ENCODE measurements at places on chromosomes 1 and 21.

GRCh38 chr1:221337106-221337505, 404.8 kb downstream of the DUSP10 start:
- H3K36me3 ChIP-seq: no peaks in the 10 kb centered on the region
- no peaks in the 10 kb centered on the region for H3K27me3 ChIP-seq
- DNase-seq: no peak
- no peak overlapping the region for H3K4me3 ChIP-seq

- no peak overlapping the region for H3K27ac ChIP-seq
- no peak overlapping the region for H3K4me3 ChIP-seq
- H3K27me3 ChIP-seq: no peaks in the 10 kb centered on the region
Observed at GRCh38 chr1:233389169-233389568, 61.6 kb downstream of the MAP3K21 start.

GRCh38 chr1:15153184-15153841, at the start of gene TMEM51:
Gene TMEM51 (plus strand): TSS chr1:15153747. CDS start chr1:15215088, 61,341 bp downstream.
- H3K27me3 ChIP-seq: no peaks in the 10 kb centered on the region
- peaks cover 48% of the 10 kb centered on the region for H3K4me1 ChIP-seq
- peak; percentile 91 for DNase-seq
- peak within 1 kb of the TSS; percentile 87 for H3K4me3 ChIP-seq

GRCh38 chr1:217270101-217270500, 360.8 kb downstream of the GPATCH2 start:
- H3K36me3 ChIP-seq: no peaks in the 10 kb centered on the region
- DNase-seq: no peak
- H3K4me3 ChIP-seq: no peak overlapping the region
- H3K27ac ChIP-seq: no peak overlapping the region

DNA sequence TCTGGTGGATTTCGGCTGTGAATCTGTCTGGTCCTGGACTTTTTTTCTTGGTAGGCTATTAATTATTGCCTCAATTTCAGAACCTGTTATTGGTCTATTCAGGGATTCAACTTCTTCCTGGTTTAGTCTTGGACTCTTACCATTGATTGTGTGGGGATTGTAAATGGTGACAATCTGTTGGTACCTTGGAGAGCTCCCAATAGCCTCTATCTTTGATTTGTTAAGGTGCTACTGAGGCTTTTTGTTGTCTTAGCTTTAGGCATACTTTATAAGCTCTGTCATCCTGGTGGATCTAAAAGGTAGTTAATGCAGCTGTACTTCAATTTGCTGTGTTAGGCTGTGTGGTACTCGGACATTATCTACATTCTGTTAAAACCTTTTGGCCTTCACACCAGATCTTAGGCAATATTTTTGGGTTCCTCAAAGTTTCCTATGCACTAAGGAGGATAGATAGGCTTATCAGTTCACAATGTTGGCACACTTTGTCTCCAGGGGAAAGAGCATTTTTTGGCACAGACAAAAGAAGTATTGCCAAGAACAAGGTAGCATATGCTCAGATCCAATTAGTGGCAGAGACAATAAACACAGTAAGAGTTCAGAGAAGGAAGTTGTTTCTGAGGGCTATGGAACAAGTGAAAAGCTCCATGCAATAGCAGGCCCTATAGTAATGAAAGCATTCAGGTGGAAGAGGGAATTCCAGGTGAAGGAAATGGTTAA, 230.4 kb downstream of the PDE4B start:
- H3K4me3 ChIP-seq: no peak overlapping the region
- no peaks in the 10 kb centered on the region for H3K36me3 ChIP-seq
- H3K27ac ChIP-seq: no peak overlapping the region
- no peak for DNase-seq

DNA sequence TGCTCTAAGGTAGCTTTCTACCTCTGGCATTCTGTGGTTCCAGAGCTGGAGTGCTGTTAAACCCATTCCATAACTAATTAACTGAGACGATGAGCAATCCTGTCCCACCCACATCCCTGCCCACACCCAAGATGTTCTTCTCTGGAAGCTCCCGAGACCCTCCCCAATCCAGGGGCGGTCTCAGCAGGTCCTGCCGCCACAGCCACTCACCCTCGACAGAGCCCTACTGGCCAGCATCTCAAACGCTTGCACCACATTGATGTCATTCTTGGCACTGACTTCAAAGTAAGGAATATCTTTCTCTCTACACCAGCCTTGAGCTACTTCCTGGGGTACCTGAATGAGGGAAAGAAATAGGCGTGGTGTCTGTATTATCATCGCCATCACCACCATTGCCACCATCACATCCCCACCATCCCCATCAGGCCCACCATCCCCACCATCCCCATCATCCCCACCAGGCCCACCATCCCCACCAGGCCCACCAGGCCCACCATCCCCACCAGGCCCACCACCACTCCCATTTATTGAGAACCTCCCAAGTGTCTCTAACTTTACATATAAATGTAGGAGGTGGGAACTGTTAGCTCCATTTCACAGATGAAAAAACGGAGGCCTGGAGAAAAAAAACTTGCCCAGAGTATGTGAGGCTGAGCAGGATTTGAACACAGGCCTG, 17.7 kb downstream of the RAB7B start:
- peaks cover 3% of the 10 kb centered on the region for H3K27me3 ChIP-seq
- H3K4me3 ChIP-seq: no peak overlapping the region
- no peaks in the 10 kb centered on the region for H3K36me3 ChIP-seq
- no peak overlapping the region for H3K27ac ChIP-seq
- no peaks in the 10 kb centered on the region for H3K4me1 ChIP-seq
- no peak for DNase-seq

GRCh38 chr1:203828002-203828401, 32.6 kb downstream of the ZBED6 start:
- H3K27me3 ChIP-seq: no peaks in the 10 kb centered on the region
- DNase-seq: no peak
- no peak overlapping the region for H3K4me3 ChIP-seq
- H3K27ac ChIP-seq: no peak overlapping the region

GRCh38 chr1:206713910-206714312, 29.2 kb downstream of the MAPKAPK2 start:
- H3K4me3 ChIP-seq: no peak overlapping the region
- H3K4me1 ChIP-seq: peaks cover 45% of the 10 kb centered on the region
- no peak for DNase-seq
- no peaks in the 10 kb centered on the region for H3K36me3 ChIP-seq
- H3K27me3 ChIP-seq: no peaks in the 10 kb centered on the region

- no peak overlapping the region for H3K27ac ChIP-seq
- H3K4me3 ChIP-seq: no peak overlapping the region
- H3K36me3 ChIP-seq: no peaks in the 10 kb centered on the region
- H3K27me3 ChIP-seq: no peaks in the 10 kb centered on the region
- H3K4me1 ChIP-seq: no peaks in the 10 kb centered on the region
Observed at GRCh38 chr1:210464519-210465039, 135.9 kb downstream of the HHAT start.

GRCh38 chr1:160657250-160657781, 10.5 kb upstream of the SLAMF1 start:
- peaks cover 36% of the 10 kb centered on the region for H3K4me1 ChIP-seq
- H3K27ac ChIP-seq: peak overlapping the region; percentile 28
- DNase-seq: no peak

- H3K4me3 ChIP-seq: no peak overlapping the region
- H3K4me1 ChIP-seq: peaks cover 13% of the 10 kb centered on the region
- DNase-seq: no peak
- H3K27ac ChIP-seq: no peak overlapping the region
Observed at GRCh38 chr1:8218351-8219092, 99.4 kb upstream of the SLC45A1 start.

- no peaks in the 10 kb centered on the region for H3K36me3 ChIP-seq
- no peaks in the 10 kb centered on the region for H3K27me3 ChIP-seq
Observed at GRCh38 chr1:118815909-118816308, 172.2 kb downstream of the TBX15 start.

- H3K27me3 ChIP-seq: no peaks in the 10 kb centered on the region
- H3K27ac ChIP-seq: no peak overlapping the region
- no peak overlapping the region for H3K4me3 ChIP-seq
Observed at GRCh38 chr1:57796616-57797015, 372.8 kb upstream of the DAB1 start.

- no peaks in the 10 kb centered on the region for H3K4me1 ChIP-seq
- no peak overlapping the region for H3K27ac ChIP-seq
- H3K27me3 ChIP-seq: peaks cover 14% of the 10 kb centered on the region
- DNase-seq: no peak
- H3K4me3 ChIP-seq: no peak overlapping the region
Observed at GRCh38 chr1:201350884-201351283, 26.6 kb downstream of the TNNT2 start.

DNA sequence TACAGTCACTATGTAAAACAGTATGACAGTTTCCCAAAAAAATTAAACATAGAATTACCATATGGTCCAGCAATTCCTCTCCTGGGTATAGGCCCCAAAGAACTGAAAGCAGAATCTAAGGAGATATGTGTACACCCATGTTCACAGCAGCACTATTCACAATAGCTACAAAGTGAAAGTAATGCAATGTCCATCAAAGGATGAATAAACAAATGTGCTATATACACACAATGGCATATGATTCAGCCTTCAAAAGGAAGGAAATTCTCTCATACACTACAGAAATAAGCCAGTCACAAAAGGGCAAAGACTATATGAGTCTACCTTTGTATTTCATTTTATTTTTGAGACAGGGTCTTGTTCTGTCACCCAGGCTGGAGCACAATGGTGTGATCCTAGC, 120.4 kb downstream of the TOMM20 start:
- no peaks in the 10 kb centered on the region for H3K36me3 ChIP-seq
- H3K27ac ChIP-seq: no peak overlapping the region

- peak; percentile 7 for DNase-seq
- no peak overlapping the region for H3K27ac ChIP-seq
- H3K4me1 ChIP-seq: no peaks in the 10 kb centered on the region
- H3K36me3 ChIP-seq: peaks cover 2% of the 10 kb centered on the region
Observed at GRCh38 chr1:31335007-31335406, 37.9 kb downstream of the FABP3 start.

DNA sequence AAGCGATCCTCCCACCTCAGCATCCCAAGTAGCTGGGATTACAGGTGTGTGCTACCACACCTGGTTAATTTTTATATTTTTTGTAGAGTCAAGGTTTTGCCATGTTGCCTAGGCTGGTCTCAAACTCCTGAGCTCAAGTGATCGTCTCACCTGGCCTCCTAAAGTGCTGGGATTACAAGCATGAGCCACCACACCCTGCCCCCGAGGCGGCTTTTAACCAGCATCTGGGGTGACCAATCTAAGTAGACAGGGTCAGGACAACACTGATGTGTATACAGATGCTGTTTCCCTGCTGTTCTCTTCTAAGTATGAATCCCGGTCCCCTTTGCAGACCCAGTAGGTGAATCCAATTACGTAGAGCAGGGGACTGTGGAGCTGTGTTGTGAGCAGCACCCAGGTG, 23.9 kb downstream of the THAP3 start:
- DNase-seq: no peak
- H3K36me3 ChIP-seq: peaks cover 54% of the 10 kb centered on the region
- H3K4me1 ChIP-seq: no peaks in the 10 kb centered on the region
- H3K4me3 ChIP-seq: no peak overlapping the region
- H3K27ac ChIP-seq: no peak overlapping the region

DNA sequence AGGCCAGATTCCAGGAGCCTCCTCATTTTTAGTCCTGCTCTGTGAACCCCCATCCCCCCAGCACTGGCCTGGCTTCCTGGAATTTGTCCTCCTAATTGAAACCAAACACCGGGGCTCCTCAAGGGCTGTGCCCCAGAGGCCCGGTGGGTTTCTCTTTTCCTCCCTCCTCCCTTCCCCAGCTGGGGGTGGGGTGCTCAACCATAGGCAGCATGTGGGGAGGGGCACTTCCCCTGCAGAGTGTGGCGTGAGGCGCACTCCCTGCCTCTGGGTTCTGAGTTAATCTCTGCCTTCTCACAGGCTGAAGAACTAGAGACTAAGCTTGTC, 67.5 kb upstream of the ACOT11 start:
- H3K27ac ChIP-seq: no peak overlapping the region
- DNase-seq: peak; percentile 69
- H3K4me1 ChIP-seq: peaks cover 17% of the 10 kb centered on the region
- no peaks in the 10 kb centered on the region for H3K36me3 ChIP-seq
- H3K27me3 ChIP-seq: no peaks in the 10 kb centered on the region
- no peak overlapping the region for H3K4me3 ChIP-seq

DNA sequence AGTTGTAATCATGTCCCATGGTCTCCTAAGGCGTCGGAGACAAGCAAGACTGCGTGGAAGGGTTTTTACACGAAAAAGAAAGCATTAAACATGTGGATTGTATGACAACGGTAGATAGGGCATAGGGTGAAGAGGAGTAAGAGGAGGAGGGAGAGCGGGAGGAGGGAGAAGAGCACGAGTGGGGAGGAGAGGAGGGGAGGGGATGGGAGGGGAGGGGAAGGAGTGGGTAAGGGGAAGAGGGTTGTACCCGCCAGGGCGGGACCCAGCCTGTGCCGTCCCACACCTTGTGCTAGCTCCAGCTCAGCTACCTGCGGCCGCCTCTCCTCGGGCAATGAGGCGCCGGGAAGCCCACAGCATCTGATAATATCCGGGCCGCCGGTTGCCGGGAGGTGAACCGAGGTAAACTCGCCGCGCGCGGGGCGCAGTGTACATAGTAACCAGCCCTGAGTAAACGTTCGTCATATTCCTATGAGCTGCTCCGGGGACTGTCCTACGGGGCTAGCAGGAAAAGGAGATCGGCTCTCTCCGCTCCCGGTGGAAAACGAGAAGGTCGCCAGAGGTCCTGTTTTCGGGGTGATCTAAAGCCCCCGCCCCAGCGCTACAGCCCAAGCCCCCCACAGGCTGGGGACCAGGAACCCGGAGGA, 449 bp upstream of the RCAN3 start:
- peak overlapping the region; percentile 96 for H3K27ac ChIP-seq
- peak; percentile 79 for DNase-seq
- H3K36me3 ChIP-seq: no peaks in the 10 kb centered on the region
- H3K4me1 ChIP-seq: peaks cover 13% of the 10 kb centered on the region

DNA sequence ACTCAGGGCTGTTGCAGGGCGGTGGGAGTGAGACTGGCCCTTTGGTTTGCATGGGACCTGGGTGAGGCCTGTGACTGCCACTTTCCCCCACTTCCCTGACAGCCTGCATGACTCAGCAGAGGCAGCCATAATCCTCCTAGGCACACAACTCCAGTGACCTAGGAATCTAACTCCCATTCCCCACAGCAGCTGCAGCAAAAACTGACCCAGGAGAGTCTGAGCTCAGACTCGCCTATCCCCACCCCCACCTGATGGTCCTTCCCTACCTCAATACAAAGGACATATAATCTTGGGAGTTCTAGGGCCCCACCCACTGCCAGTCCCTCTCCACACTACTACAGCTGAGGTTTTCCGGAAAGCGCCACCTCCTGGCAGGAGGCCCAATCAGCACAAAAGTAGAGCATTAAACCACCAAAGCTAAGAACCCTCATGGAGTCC, 26.7 kb downstream of the NDC1 start:
- no peak for DNase-seq
- H3K27ac ChIP-seq: no peak overlapping the region
- H3K36me3 ChIP-seq: peaks cover 4% of the 10 kb centered on the region
- no peaks in the 10 kb centered on the region for H3K27me3 ChIP-seq
- H3K4me3 ChIP-seq: no peak overlapping the region

Data from large intestine (tissue), 12 donors.